ENCODE measurements at places on chromosomes 1 and 21.
A peak's percentile ranks its signal among the peaks of the same experiment; 100 is the strongest.

- no peak for DNase-seq
Measured at GRCh38 chr21:15487196-15487550, 242.6 kb upstream of the USP25 start.

- no peak for DNase-seq
Measured at GRCh38 chr1:64327119-64327518, 123.7 kb downstream of the UBE2U start.

- no peak for DNase-seq
Measured at GRCh38 chr1:215143497-215143896, 61.0 kb downstream of the KCNK2 start.

- no peak for DNase-seq
Measured at GRCh38 chr1:183898001-183898396, 93.1 kb downstream of the RGL1 start.

- no peak for DNase-seq
Measured at GRCh38 chr1:167676205-167676915, 45.4 kb upstream of the MPZL1 start.

DNA sequence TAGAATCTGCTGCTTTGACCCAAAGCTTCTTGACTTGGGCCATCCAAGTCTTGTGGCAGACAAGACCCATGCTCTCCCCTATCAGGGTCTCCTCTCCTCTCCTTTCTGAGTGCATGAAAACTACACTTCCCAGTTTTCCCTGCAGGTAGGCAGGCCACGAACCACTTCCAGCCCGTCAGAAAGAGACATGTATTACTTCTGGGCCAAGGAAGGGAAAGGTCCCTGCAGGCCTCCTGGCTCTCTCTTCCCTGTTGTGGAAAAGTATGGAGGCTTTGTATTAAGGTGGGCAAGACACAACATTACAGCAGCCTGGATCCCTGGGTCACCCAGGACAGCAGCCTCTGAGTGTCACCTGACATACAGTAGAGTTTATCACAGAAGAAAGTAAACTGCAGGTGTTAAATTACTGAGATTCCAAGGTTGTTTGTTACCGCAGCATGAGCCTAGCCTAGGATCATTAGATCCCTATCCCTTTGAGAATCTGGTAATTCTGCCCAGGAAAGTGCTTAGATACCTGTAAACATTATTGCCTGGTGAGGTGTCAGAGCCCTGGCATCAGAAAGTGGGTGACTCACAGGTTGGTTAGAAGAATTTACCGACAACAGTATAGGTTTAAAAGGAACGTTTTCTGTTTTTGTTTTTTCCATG, 717.3 kb downstream of the MATN1 start:
- no peak for DNase-seq

- no peak for DNase-seq
Measured at GRCh38 chr1:64090436-64090835, 113.0 kb upstream of the UBE2U start.

DNA sequence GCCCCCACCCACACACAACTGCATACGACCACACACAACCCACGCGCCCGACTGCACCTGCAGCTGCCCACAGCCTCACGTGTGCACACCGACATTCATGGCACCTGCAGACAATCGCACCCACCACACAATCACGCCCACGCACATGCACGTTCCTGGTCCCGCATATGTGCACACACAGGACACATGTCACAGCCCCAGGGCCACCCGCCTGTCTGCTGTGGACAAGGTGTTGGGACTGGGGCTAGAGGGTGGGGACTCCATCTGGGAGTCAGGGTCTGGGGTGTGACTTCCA, 56.4 kb downstream of the ARHGEF16 start:
- no peak for DNase-seq

GRCh38 chr1:199308349-199308846, 669.6 kb downstream of the PTPRC start:
- no peak for DNase-seq

- DNase-seq: peak; percentile 80
Measured at GRCh38 chr1:225695578-225696337, 42.8 kb upstream of the ENAH start.

DNA sequence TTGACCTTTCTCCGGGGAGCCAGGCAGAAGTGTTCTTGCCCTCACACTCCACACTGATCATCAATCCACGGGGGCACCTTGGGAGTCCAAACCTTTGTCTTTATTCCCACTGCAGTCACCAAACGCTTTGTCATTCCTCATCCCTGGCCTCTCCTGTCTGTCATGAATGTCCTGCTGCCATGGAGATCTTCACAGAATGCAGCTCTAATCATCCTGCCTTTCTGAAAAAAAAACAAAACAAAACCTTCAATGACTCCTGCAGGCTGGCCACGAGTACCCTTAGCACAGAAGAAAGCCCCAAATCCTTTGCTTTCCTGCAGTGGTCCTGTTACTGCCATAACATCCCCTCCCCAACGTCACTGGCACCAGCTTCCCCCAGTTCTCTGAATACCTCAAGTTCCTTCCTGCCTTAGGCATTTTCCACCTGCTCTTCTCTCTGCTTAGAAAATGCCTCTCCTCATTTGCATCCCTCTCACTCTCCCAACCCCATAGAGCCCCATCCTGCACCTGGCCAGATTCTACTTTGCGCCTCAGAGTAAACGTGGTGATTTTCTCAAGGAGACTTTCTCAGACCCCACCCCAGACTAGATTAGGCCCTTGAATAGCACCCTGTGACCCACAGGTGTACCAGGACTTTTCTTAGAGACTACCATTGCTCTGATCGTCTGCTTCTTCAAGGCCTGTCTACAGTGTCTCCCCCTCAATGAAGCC, 131.2 kb downstream of the AK5 start:
- no peak for DNase-seq

DNA sequence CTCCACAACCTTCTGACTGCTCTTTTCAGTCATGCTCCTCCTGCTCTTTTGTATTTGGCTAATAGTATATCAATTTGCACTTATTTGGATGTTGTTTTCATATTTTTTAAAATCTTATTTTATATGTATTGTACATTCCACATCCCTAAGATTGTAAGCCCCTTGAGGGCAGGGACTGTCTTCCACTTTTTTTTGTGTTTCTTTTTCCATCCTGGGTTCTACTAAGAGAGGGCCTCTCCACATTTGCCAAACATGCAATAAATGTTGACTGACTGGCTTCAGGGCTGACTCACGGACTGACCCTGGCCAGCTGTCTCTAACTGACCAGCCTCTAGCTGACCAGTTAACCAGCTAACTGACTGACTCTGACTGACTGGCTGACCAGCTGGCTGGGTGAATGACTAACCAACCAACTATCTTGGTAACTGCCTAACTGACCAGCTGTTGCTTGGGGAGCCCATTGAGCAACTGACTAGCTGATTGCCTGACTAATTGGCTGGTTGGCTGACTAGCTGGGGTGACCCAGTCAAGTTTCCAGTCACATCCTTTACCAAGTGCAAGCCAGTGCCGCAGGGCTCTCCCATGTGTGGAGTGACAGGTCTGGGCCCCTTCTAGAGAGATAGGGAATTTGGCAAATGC, 16.1 kb downstream of the CSF1 start:
- peak; percentile 74 for DNase-seq

- DNase-seq: no peak
Measured at GRCh38 chr1:194442901-194443575, 1256.6 kb upstream of the B3GALT2 start.

GRCh38 chr1:36341626-36342320, 18.3 kb upstream of the EVA1B start:
- no peak for DNase-seq

- no peak for DNase-seq
Measured at GRCh38 chr1:54359393-54360162, 46.6 kb downstream of the SSBP3 start.

GRCh38 chr1:185645162-185645640, 89.0 kb upstream of the HMCN1 start:
- DNase-seq: peak; percentile 46

DNA sequence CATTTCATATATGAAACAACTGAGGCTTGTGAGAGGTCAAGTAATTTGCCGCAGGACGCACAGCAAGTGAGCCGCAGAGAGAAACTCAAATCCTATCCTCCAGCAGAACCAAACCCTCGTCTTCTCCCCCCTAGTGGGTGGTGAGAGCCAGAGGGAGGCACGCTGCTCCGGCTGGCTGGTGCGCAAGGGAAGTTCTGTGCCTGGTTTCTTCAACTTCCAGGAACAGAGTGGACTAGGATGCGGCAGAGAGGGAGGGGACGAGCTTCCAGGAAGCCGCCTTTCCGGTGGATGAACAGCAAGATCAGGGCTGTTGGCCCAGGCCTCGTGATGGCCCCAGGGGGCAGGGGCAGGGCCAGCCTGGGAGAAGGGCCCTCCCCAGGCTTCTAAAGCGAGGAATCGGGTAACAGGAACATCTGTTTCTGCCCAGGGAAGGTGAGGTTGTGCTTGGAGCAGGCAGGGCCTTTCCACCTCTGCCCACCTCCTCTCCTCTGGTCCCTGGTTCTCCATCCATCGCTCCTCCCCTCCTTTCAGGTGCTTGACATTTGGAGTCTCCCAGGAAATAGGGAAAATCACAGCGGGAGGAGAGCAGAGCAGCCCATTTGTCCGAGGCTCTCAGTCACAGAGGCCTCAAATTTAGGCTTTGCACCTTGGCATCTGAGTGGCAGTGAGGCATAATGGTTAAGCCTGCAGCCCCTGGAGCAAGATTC, 16.8 kb upstream of the PDIK1L start:
- DNase-seq: peak; percentile 10

DNA sequence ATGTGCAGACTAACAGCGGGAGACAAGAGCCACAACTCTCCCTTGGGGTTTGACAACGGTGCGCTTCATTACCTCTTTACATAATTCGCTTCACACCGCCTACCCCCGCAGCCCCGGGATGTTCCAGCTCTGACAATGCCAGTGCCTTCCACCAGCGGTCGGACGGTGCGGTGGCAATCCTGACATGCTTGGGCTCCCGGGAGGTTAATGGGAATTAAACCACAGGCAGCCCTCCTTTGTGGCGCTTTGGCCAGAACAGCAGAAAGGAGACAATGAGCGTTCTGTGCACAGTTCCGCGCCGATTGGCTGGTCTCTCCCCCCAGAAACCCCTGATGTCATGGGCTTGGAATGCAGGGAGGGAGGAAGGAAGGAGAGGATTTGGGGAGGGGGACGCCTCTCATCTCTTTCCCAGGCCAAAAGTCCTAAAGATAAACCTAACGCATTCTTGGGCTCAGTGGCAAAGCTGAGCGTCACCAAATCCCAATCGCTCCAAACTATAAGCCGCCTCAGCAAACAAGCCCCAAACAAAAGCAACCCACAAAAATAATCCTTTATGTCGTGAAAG, 1.3 kb downstream of the CNN3 start:
- DNase-seq: peak; percentile 97

GRCh38 chr1:176996456-176997090, 167.9 kb downstream of the ASTN1 start:
- peak; percentile 49 for DNase-seq

DNA sequence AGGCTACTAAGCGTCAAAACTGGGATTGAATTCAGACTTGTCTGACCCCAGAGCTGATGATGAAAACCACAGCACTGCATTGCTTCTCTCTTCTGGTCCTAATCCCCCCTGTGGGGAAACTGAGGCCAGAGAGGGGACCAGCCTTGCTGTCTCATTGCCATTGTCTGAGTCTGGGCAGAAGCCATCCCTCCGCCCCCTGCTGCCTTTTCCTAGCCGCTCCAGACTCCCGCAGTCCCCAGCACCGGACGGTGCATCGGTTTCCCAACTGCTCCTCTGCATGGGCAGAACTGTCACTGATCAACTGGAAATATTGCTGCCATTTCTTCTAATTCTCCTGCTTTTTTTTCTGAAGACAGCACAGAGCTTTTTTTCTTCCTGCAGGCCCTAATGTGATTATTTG, 157.4 kb downstream of the ACTL8 start:
- no peak for DNase-seq

DNA sequence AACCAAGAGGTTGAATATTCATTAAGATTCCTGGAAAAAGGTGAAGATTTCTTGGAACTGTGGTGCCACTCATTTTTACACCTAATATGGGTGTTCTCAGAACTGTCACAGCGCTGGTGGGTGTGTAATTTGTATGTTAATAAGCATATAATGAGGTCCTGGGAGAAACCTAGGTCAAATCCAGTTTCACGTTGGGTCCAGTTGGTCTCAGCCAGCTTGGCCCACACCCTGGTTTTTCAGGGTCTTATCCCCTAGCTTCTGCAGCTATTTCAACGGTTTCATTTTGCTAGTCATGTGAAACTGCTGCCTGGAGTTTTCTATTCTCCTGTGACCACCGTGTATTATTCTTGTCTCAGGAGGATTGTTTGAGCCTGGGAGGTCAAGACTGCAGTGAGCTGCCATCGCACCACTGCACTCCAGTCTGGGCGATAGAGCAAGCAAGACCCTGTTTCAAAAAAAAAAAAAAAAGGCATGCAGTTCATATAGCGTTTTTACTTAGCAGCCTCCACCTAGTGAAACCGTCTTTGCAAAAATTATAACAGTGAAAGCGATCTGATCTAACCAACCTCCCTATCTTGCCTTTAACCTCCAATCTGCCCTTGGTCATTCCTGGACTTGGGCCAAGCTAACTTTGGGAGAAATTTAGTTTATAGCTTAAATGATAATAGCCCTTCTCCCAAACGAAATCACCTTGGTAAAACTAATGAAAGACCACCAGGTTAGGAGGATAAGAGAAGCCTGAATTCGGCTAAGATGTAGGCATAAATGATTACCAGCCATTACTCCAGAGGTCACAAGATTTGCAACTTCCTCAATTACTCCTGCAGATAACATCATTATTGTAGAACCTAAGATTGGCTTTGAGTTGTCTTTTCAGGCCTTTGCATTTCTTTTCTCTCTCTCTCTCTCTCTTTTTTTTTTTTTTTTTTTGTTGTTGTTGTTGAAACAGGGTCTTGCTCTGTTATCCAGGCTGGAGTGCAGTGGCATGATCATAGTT, 44.0 kb downstream of the PTAFR start:
- no peak for DNase-seq

GRCh38 chr1:219416598-219417238, 196.2 kb downstream of the ZC3H11B start:
- peak; percentile 64 for DNase-seq

- DNase-seq: no peak
Measured at GRCh38 chr21:44414291-44415072, 40.8 kb upstream of the LRRC3 start.

GRCh38 chr1:198258491-198258890, 101.7 kb downstream of the NEK7 start:
- DNase-seq: peak; percentile 68

- DNase-seq: no peak
Measured at GRCh38 chr21:17976691-17977090, 157.5 kb upstream of the C21orf91 start.

GRCh38 chr1:24222008-24222605, 35.0 kb upstream of the IFNLR1 start:
- DNase-seq: no peak
